ENCODE measurements at places on chromosomes 4 and X. TPM values are rescaled to one million over a fixed set of nuclear protein-coding genes. Genes with fewer than 3 reads are reported as not detected.

Gene SPACA5B
- total RNA-seq: not detected

Gene TBL1X
- 21.6 TPM for total RNA-seq

Gene PDZD4
- not detected for total RNA-seq

Gene PF4V1
- total RNA-seq: 1.6 TPM

Gene P2RY8
- total RNA-seq: not detected

Gene NR3C2
- total RNA-seq: 0.18 TPM

Gene AMER1
- 0.89 TPM for total RNA-seq

Gene NUDT10
- total RNA-seq: 1.9 TPM

Gene VCX
- not detected for total RNA-seq

Gene DCAF16
- total RNA-seq: 12.4 TPM

Gene SORBS2
- total RNA-seq: not detected

Gene TNIP3
- total RNA-seq: 0.18 TPM

Gene SRPX2
- 61.3 TPM for total RNA-seq

Gene PIM2
- 7.4 TPM for total RNA-seq

Gene CT45A2
- not detected for total RNA-seq

Gene FATE1
- not detected for total RNA-seq

Gene NWD2
- total RNA-seq: not detected

Gene KLF8
- 0.58 TPM for total RNA-seq

Gene LRIT3
- not detected for total RNA-seq

Gene TMSB15A
- 7.5 TPM for total RNA-seq

Gene SPANXB1
- total RNA-seq: not detected

Gene ZCCHC4
- total RNA-seq: 8.6 TPM

Gene SLC7A11
- total RNA-seq: 34.9 TPM

Gene GRIA3
- 1.1 TPM for total RNA-seq

Gene ERVMER34-1
- total RNA-seq: not detected

Gene AMOT
- 1.2 TPM for total RNA-seq

Gene GATA1
- not detected for total RNA-seq

Gene FAM9A
- not detected for total RNA-seq

Gene EVC2
- 12.1 TPM for total RNA-seq

Gene NAP1L5
- 8.2 TPM for total RNA-seq

Gene SOX3
- total RNA-seq: not detected

Gene PAGE5
- total RNA-seq: not detected

Gene DDX60
- 9.0 TPM for total RNA-seq

Gene MAGEC2
- not detected for total RNA-seq

Gene ZNF630
- total RNA-seq: 1.4 TPM

Gene DRP2
- 2.3 TPM for total RNA-seq

Gene OTUD6A
- total RNA-seq: not detected

Gene NALF2
- total RNA-seq: not detected

Gene UNC5C
- total RNA-seq: 0.58 TPM

Gene ARMCX4
- 0.86 TPM for total RNA-seq

Gene PCSK1N
- 0.53 TPM for total RNA-seq

Gene GDPD2
- not detected for total RNA-seq

All from myometrial cell (primary cell).